ENCODE measurements at places on chromosomes 2 and 18.

DNA sequence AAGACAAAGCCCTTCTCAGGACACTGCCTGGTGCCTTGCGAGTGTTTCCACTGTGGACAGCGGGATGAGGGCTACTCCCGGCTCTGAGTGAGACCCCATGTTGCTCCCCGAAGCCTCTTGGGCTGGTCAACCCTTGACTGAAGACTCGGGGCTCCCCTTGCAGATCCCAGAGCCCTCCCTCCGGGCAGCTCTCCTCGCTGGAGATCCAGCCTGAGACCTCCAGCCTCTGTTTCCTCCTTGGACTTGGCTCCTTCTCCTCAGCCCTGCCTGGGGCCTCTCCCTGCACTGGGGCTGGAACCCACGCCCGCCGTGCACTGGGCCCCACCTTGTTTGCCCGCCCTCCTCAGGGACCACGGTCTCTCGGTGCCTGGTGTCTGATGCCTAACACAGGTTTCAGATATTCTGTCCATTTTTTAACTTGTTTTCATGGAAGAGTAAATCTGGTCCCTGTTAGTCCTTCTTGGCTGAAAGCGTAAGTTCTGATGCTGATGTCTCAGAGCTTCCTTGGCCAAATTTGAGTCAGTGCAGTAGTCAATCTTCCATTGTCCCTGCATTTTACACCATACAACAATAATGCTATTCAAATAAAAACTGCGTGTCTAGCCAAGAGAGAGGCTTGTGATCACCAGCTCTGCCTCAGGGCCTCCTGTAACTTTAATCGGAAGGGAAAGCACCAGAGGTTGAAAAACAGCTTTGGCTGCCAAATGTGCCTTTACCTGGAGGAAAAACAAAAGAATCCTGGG lies 139.3 kb upstream of the CTDP1 start:
- DNase-seq, result no peak

- DNase-seq, result peak; percentile 67
These were observed 623.5 kb upstream of the DDX18 start for GRCh38 chr2:117190856-117191559.

DNA sequence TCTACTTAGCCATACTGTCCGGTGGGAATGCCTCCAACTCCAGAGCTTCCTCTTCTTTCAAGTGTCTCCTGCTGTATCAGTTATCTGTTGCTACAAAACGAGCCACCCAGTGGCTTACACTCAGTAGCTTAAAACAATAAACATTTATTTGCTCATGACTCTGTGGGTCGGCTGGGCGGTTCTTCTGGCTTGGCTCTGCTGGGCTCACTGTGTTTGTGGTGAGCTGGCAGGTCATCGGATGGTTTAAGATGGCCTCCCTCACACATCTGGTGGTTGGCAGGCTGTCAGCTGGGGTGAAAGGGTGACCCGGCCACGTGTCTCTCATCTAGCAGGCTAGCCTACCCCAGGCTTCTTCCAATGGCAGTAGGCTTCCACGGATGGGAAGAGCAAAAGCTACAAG lies 122.4 kb upstream of the SLC1A4 start:
- no peak for DNase-seq

- DNase-seq, result no peak
These were observed 267.9 kb upstream of the PIK3C3 start for GRCh38 chr18:41687138-41687537.

- no peak for DNase-seq
These were observed 146.6 kb upstream of the ITGA6 start for GRCh38 chr2:172280571-172281361.

DNA sequence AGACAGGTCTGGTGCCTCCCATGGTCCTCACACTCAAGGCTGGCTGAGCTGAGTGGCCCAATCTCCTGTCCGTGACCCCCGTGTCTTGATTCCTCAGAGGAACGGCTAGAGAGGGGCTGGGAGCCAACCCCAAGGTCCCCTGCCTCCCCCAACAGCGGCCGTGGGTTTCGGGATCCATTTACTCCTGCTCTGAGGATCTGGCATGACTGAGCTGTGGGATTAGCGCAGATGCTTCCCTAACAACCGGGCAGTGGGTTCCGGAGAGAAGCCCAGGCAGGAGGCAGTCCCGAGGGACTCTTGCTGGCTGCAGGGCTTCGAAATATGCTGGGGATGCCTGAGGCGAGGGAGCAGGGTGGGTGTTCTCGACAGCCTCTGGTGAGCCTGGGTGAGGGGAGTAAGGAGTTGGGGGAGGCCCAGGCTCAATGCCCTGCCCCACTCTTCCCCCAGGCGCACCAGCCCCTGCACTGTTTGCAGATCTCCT lies 18.9 kb downstream of the GPR35 start:
- no peak for DNase-seq

DNA sequence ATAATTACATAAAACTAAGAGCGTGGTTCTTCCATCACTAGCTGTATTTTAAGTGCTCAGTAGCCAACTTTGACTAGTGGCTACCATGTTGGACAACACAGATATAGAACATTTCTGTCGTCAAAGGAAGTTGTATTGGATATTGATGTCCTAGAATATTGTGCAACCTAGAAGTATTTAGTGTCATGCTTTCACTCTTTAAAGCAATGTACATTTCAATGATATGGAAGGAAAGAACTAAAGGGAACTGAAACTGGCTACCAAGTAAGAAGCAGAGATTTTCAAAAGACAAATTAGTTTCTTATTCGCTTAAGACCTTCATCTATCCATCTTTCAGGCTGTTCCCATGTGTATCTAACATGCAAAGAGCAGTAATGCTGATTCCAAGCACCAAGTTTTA lies 85.4 kb upstream of the EML6 start:
- no peak for DNase-seq

GRCh38 chr2:80380736-80381135 lies 76.2 kb upstream of the LRRTM1 start:
- no peak for DNase-seq

- no peak for DNase-seq
These were observed 28.8 kb upstream of the TMEM177 start for GRCh38 chr2:119650206-119650605.

DNA sequence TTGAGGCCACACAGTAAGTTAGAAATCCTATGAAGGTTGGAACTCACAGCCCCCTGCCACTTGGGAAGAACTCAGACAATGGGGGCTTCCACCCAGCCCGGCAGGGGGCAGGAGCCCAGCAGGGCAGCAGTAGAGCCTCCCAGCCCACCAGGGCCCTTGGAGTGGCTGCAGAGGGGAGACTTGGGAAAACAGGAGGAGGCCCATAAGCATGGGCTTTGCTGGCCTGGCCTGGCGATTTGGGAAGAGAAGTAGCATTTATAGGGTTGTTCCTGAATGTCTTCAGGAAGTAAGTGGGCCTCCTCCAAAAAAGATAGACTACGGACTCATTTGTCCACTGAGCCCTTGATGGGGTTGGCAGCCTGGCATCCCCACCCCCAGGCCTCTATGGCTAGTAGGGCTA lies 17.4 kb upstream of the FOSL2 start:
- DNase-seq, result no peak

DNA sequence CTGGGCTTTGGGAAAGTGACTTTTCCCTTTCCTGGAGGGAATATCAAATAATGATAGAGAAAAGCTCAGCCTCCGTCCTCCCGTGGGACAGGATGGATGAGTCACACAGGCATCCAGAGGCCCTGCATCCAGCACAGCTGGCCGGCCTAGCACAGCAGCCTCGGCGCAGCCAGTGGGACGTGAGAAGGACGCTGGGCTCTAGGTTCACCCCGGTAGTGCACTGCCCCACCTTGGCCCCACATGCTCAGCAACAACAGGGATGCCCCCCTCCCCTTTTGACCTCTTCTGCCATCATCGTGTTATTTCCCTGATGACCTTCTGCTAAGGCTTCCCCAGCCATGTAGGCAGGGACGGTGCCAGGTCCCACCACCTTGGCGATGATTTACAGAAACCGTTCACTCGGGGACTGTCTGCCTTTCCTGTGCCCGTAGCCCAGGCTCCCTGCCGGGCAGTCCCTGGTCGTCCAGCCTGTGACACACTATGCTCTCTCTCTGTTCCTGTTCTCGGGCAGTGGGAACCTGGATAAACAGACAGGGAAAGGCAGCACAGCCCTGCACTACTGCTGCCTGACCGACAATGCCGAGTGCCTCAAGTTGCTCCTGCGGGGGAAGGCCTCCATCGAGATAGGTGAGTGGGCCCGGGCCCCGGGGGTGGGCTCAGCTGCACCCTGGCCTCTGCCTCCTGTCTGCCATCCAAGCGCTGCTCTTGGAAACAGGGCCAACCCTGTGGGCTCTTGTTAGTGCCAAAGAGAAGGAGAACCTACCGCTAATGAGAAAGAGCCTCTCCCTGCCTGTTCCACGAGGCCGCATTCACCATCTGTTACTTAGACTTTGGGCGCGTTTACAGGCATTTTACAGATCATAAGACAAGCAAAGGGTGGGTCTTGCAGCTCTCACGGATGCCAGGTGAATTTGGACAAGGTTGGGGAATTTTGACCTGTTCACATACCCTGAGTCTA lies 44.6 kb downstream of the ITGB1BP1 start:
- no peak for DNase-seq

DNA sequence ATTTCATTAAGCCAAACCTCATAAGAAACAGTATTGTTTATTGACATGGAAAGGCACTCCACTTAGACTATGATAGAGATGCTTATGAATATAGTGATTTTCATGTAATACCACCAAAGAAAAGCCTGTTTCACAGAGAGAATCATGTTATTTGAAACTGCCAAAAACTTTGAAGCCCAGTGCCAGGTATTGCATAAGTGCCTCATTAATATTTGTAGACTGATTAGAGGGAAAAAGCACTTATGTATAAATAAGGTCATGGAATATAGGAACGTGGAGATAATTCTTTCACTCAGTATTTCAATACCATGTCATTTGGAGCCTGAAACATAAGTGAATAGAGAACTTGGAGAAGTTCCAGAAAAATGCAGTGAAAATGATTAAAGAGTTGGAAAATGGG lies 162.6 kb upstream of the CRIM1 start:
- no peak for DNase-seq

DNA sequence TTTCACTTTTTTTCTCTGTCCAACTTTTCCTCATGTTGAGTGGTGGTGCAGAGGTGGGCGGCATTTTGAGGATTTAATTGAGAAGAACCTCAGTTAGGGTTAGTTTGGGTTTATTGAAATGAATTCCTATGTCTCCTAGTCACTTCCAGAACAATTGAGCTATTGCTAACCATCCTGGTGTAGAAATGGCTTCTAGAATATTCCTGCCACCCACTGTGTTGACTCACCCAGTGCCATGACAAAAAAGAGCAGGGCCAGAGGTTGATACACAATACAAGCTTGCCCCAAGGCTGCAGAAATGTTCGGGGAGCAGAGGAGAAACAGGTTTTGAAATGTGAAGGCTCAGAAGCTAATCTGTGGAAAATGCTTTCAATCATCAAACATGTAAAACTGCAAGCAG lies 167.1 kb upstream of the TRIB2 start:
- DNase-seq, result no peak

- DNase-seq, result no peak
These were observed 170.6 kb downstream of the RNF152 start for GRCh38 chr18:61722247-61722646.

GRCh38 chr2:167616997-167617396 lies 630.4 kb downstream of the STK39 start:
- DNase-seq, result no peak

GRCh38 chr2:101265893-101266499 lies 13.3 kb downstream of the CNOT11 start:
- no peak for DNase-seq

GRCh38 chr2:34604164-34604563 lies 1005.1 kb upstream of the FAM98A start:
- no peak for DNase-seq

- no peak for DNase-seq
These were observed 69.5 kb downstream of the CDH20 start for GRCh38 chr18:61402726-61403125.

DNA sequence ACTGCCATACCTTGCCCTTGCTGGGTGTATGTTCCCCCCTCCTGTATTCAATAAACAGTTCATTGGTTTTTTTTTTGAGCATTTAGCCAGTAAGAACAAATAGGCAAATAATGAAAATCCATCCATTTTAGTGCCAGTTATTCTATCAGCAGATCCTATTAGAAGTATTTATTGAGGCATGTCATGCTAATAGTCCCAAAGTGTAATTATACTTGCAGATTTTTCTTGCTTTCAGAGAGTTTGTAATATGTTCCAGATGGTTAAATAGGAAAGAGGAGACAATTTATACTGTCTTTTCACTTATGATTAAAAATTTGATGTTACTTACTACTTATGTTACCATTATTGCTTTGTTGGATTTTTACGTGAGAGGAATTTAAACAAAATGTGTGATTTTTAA lies 127.6 kb downstream of the NCOA1 start:
- no peak for DNase-seq

DNA sequence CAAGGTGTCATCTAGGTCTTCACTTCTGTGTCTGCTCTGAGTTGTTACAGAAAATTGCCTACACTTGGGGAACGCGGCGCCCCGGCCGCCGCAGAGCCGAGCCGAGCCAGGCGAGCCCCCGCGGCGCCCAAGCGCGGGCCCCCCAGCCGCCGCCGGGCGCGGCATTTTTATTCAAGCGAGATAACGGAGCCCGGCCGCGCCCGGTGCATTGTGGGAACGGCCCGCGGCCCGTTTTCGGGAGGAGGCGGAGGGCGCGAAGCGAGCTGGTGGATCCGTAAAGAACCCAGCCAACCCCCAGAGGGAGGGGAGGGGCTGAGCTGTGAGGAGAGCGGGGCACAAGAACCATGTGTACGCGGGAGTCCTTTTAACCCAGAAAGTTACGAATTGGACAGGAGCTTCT lies 191.8 kb downstream of the FTCDNL1 start:
- DNase-seq, result no peak

DNA sequence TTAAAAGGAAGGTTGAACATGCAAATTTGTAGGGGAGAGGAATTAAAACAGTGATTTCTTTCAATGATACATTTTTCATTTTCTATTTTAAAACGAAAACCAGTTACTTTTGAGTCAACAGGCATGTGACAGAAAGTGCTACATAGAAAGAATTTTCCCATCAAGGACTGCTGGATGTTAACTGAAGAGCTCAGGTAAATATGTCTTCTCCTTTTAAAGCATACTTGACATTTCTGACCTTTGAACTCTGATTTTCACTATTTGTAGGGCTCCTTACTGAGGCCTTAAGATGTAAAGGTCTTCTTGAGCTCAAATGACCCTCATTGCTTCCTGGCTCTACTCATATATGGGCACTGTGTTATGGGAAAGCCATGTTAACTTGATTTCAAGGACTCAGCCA lies 32.4 kb downstream of the FIGN start:
- DNase-seq, result no peak

- no peak for DNase-seq
These were observed 451.2 kb downstream of the CNTNAP5 start for GRCh38 chr2:124476291-124476690.

DNA sequence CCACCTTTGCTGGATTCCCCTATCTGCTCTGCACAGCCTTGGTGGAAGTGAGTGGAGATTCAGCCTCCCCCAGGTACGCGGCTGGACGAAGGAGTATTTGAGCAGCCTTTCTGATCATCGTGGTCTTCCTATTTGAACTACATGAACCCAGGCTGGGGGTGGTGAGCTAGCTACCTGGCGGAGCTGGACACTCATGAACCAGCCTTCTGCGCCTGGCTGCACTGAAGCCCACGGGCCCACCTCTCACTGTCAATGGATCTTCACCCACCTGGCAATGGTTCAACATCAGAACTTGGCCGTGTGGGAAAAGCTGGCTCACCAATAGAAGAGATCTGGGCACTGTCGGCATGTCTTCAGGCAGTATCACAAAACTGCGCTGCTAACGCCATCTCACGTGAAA lies 35.4 kb downstream of the ANKMY1 start:
- no peak for DNase-seq
